Body of pancreas (tissue), 4 donors: ENCODE measurements at places on chromosomes 6 and 20. TPM values are rescaled to one million over a fixed set of nuclear protein-coding genes. Genes with fewer than 3 reads are reported as not detected.

The AGER gene
- 4.9 TPM for total RNA-seq

The ACAT2 gene
- 16.2 TPM for total RNA-seq

The MEP1A gene
- total RNA-seq, result not detected

GRCh38 chr20:24684421-24684871 lies 215.0 kb downstream of the SYNDIG1 start:
- DNase-seq, result no peak

GRCh38 chr6:37538107-37538506 lies 38.4 kb upstream of the CCDC167 start:
- no peak for DNase-seq
